Stimulated activated naive CD4-positive, alpha-beta T cell treated with Interleukin-2 at 50 U/mL for 16 hours (primary cell): ENCODE measurements at places on chromosomes 2 and 18.
A peak's percentile ranks its signal among the peaks of the same experiment; 100 is the strongest.

DNA sequence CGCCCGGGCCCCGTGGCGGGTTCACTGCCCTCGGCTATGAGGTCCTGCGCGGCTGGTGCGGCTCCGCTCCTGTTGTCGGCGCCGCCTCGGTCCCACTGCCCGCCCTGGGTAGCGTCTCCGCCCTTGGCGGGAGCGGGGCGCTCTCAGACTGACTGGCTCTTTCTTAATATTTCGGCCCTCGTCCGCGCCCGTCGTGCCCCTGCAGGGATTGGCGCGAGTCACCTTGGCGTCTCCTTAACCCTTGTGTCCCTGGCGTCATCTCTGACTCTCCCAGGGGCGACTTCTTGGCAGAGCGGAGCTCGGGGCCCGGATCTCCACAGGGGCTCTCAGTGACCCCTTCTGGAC, 1.3 kb downstream of the PTMA start:
- DNase-seq, result peak; percentile 42

DNA sequence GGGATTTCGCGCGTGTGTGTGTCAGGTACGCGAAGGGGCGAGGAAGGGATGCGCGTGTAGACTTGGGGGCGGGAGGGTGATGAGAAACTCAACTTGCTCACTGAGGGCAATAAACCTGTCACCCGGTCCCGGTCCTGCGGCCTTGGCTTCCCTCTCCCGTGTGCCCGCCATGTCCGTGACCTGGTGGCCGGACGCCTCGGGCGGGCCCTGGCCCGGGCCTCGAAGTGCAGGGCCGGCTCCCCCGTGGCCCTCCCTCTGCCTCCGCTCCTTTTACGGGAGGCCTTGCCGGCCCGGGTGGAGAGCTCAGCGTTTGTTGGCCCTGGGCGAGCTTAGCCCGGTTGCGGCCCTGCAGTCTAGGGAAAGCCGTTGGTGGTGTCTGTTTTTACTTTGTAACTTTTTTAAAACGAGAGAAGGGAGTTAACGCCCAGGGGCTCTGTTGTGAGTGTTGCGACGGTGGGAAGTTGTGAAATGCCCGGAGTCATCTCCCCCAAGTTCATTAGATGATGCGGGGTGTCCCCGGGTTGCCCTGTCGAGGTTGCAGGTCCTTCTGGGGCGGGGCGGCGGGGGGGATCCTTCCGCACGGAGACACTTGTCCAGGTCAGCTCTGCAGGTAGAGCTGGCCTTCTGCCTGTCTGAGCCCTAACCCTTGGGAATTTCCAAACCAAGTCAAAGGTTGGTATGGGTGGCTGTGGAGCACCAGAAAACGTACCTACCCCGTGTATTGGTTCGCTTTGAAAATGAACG, 883 bp downstream of the SMCHD1 start:
- DNase-seq, result peak; percentile 44

GRCh38 chr2:195057001-195057400, 600.0 kb upstream of the SLC39A10 start:
- DNase-seq, result no peak

DNA sequence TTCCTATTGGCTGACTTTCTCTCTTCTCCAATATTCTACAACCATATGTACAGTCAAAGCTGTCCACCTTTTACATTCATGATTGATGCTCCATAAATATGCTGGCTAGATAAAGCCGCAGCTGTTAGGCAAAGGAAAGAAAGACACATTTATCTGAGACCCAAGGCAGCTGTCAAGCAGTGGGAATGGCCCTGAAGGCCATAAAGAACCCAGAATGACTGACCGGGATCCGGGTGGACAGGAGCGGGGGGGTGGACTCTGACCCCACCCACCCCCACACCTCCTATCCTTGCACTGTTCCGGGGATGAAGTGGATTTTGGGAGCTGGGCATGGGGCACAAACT, 116.4 kb downstream of the RTP5 start:
- DNase-seq, result no peak

DNA sequence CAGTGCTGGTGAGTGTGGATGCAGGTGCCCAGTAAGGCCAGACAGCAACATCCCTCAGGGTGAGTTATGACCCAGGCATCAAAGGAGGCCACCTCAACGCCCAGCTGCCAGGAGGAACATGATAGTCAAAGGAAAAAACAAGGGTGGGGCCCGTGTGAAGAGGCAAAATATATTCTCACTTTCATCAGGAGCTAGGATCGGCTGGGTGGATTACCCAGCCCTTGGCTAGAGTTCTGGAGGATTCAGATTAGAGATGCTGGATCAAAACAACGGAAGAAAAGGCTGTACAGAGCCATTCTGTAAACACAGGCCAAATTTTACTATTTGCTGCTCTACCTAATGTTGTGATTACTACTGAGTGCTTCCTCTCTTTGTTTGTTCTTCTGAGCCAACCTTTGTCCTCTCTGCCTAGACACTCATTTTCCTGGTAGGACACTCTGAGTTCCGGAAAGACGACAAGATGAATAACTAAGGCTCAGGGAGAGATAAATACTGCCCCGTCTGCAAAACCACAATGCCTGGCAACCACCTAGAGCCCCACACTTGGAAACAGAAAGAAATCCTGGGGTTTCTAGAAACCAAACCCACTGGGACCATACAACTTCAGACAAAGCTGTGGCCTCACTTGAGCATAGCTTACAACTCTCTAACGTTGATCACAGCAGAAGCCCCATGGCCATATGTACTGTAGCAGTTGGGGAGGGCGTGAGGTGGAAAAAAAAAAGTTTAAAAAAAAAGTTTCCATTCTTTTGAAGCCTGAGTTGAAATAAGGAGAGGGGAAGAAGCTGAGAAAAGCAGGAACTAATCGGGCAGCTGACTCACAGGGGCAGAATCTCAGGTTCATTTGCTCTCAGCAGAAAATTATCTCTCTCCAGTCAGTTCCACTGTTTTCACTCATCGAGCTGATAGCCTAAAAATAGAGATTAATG, 17.8 kb upstream of the PMAIP1 start:
- no peak for DNase-seq
